ENCODE measurements at places on chromosomes 1 and 21.
A peak's percentile ranks its signal among the peaks of the same experiment; 100 is the strongest.

GRCh38 chr21:36466061-36466511, 13.8 kb downstream of the CLDN14 start:
- no peak for DNase-seq

GRCh38 chr21:18646116-18646515, 242.5 kb upstream of the TMPRSS15 start:
- no peak for DNase-seq

- peak; percentile 74 for DNase-seq
Measured at GRCh38 chr1:95086949-95087533, 14.3 kb upstream of the ALG14 start.

DNA sequence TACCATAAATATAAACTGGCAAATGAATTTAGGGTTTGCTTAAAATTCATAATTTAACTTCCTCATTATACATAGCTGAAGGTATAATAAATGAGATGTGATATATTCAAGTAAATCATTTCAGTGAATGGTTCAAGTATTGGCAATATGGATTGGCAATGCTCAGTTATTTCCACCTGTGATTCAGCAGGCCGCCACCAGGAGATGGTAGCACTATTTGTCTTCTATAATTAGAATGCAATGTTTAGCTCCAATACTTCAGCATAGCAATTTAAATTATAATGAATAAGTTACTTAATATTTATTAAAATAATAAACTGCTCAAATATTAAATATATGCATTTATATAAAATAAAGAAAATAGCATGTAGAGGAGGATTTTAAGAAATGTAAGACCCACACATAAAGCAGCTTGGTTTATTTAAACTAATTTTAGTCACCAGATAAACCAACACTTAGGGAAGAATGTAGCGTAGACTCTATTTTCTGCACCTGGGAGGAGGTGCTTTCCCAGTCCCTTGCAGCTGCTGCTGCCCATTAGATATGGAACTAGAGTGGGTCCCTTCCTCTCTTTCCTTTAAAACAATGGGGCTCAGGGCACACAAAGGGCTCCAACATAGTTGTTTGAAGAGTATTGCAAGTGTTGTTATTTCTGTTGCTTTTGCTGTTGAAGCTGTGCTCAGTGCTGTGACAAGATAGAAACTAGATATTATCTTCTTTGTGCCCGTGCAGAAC, 62.1 kb downstream of the PLPPR4 start:
- no peak for DNase-seq

DNA sequence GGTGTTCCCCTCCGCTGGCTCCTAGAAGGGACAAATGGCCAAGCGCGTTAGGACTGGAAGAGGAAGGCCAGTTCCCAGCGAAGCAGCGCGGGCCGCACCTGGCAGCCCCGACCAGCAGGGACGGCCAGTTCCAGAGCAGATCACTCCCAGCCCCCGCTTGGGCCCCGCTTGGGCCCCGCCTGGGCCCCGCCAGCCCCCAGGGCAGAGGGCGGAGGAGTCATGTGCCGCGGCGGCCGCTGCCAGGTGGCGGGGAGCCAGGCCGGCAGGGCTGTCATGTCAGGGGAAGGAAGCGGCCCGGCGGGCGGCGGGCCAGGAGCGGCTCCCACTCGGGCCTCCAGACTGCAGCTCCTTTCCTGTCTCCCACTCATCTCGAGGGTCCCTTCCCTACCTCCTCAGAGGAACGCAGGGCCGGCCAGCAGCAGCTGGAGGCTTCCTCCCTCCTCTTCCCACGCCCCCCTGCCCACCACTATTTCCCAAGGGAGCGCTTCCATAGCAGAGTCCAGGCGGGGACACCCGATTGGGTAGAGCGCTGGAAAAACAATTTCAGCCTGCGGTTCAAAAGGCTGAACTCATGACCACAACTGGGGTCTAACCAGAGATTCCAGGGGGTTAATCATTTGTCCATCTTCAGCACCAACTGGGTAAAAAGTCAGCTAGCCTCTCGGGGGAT, 16.5 kb downstream of the ZNF697 start:
- no peak for DNase-seq

- no peak for DNase-seq
Measured at GRCh38 chr1:174077749-174078490, 55.8 kb upstream of the RC3H1 start.

DNA sequence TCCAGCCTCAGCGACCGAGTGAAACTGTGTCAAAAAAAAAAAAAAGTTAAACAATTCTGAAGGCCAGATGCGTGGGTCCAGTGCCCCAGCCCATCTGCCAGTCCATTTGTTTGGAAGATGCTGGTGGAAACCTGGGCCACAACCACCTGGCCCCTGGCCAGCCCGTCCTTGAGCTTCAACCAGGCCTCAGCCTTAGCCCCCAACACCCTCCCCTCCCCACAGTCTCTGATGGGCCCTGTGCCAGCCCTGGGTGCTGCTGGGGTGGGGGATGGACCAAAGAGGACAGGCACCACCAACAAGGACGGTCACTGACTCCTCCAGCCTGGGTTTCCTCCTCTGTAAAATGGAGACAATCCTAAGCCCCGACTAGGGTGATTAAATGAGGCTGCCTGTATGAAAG, 19.6 kb upstream of the PLEKHG5 start:
- DNase-seq: no peak

DNA sequence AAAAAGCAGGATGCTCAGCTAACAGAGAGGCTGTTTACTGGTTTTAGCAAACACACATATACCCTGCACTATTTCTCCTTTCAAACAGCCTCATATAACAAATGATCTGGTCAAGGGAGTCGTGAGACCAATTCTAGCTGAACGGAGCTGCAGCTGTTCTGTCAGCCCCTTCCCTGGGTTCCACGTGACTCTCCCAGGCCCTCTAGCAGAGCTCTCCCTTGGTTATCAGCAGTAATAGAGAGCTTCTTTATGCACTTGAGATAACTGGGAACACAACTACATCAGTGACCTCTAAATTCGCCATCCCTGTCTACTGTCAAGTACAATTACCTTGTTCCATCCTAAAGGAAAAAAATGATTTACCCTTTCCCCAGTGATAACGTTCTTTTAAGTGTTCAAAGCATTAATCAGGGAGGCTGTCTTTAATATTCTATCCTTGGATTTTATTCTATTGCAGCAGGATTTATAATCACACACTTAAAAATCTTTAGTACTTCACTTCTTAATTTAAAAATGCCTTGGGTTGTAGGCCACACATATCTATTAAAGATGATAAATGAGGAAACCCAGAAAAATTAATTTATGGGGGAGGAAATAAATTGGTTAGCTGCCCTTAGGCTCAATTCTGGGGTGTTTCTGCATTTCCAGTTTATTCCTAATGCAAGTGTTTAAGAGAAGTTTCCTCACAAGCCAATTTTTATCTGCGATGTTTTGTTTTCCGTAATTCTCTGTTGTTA, 28.2 kb downstream of the PTGER3 start:
- DNase-seq: no peak

GRCh38 chr1:187903223-187903622, 1074.5 kb downstream of the PLA2G4A start:
- no peak for DNase-seq

DNA sequence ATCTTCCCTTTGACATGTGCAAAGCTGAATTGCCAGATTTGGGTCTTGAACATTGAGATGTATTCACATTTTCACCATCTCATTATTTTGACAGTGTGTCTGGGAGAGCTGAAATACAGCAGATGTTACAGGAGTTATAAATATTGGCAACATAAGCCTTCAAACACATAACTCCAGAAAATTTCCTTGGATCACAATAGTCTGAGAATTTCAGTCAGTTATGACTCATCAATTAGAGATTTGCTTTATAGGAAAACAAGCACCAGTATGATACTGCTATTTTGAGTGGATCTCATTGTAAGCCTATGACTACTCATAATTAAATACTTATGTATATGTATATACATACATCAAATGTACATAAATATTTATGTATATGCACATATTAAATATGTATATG, 1171.8 kb downstream of the AMY1C start:
- no peak for DNase-seq

DNA sequence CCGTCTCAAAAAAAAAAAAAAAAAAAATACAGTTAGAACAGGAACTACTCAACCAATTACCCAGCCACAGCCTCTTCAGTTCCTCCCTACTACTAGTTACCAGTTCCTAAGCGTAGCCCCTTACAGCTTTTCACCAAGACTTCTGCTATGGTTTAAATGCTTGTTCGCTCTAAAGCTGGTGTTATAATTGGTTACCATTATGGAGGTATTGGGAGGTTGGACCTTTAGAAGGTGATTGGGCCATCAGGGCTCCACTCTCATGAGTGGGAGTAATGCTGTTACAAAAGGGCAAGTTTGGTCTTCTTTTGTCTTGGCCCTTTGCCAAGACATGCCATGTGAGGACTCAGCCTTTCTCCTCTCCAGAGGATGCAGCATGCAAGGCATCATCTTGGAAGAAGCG, 3.0 kb upstream of the SMPDL3B start:
- DNase-seq: no peak

GRCh38 chr1:2300004-2300771, 72.1 kb downstream of the SKI start:
- DNase-seq: no peak

GRCh38 chr1:169694304-169695075, 16.9 kb downstream of the SELL start:
- no peak for DNase-seq

- no peak for DNase-seq
Measured at GRCh38 chr1:26994020-26994786, 711 bp downstream of the TRNP1 start.

GRCh38 chr1:245651093-245651492, 496.3 kb downstream of the KIF26B start:
- no peak for DNase-seq

All from Caco-2 (cell line).